ENCODE measurements at places on chromosomes 5 and 9.
A peak's percentile ranks its signal among the peaks of the same experiment; 100 is the strongest.

DNA sequence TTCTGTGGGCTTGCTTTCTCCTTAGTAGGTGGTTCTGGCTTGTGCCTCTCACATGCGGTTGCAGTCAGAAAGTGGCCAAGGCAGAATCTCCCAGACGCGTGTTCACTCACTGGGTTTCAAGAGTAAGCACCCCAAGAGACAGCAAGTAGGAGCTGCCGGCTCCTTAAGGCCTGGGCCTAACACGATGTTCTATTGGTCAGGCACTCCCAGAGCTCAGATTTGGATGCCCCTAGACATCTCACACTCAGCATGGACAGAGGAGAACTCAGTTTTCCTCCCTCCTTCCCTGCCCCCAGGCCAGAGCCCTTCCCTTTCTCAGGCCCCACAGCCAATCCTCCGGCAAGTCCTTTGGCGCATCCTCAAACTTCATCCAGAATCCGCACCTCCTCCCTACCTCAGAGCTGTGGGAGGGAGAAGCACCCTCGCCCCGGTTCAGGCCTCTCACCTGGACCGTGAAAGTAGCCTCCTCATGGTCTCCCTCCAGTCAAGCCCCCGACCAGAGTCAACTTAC is 6.5 kb upstream of the CARD19 start:
- no peak for DNase-seq

DNA sequence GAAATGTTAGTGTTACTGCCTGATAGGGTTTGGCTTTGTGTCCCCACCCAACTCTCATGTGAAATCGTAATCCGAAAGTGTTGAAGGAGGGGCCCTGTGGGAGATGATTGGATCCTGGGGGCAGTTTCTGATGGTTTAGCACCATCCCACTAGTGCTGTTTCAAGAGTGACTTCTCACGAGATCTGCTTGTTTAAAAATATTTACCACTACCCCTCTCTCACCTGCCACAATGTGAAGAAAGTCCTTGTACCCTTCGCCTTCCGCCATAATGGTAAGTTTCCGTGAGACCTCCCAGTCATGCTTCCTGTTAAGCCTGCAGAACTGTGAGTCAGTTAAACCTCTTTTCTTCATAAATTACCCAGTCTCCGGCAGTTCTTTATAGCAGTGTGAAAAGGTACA is 2.6 kb upstream of the RFX3 start:
- peak; percentile 39 for DNase-seq

GRCh38 chr9:129174102-129174723 is 3.8 kb downstream of the IER5L start:
- peak; percentile 69 for DNase-seq

DNA sequence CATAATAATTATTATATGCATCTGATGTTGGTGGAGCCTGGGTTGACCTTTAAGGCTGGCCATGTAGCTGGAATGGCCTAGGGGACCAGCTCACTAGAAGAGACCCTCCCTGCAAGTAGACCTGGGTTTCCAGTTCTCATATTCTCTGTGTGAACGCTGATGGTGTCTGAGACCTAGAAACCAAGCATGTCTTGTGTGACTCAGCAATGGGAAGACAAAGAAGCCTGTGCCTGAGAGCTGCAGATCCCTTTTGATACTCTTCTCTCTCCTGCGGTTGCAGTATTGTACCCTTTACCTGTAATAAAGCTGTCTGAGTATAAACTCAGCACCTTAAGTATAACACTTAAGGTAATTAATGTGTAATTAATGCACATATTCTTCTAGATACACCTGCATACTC is 22.2 kb downstream of the C9orf152 start:
- no peak for DNase-seq

DNA sequence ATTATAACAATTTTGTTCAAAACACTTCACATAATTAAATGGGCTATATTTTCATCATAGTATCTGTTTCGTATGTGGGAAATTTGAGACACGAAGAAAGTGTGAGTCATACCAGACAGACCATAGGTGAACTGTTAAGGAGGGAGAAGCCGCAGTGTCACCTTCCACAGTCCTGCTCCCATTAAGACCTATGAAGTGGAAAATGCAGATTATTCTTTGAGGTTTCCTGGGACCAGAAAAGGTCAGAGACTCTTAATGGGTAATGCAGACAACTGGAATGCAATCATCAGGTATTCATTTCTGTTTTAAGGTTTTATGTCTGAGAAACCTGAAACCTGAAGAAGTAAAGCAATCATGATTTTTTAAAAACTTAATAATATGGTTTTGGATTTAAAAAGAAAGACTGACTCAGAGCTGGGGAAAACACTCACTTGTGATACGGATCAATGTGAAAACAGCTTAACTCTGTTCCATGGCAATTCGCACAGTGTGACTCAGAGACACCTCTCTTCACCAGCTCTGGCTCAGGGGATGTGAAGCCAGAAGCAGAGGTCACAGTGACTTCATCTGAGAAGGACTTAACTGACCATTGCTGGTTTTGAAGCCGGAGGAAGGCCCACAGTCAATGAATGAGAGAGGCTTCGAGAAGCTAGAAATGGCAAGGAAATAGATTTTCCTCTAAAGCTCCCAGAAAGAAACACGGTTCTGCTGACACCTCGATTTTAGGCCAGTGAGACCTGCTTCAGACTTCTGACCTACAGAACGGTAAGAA is 17.2 kb upstream of the GCNT1 start:
- no peak for DNase-seq

GRCh38 chr5:38968665-38969064 is 105.5 kb downstream of the RICTOR start:
- no peak for DNase-seq

DNA sequence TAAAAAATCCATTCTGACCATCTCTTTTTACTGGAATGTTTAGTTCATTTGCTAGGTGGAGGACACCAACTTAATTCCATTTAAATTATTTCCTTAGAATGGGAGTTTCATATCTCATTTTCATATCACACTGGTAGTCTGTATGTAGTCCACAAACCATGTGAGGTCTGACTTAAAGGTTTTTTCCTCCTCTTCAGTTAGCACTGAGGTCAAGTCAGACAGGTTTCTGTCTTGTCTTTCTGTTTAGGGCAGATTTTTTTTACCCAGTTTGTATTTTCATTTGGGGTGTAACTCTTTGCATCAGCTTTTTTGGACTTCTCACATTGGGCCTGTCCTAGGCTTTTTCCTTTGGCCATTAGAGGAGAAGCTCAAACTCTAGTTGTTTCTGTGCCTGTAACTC is 75.3 kb downstream of the RANBP17 start:
- DNase-seq = no peak

GRCh38 chr9:21750021-21750735 is 52.3 kb upstream of the MTAP start:
- DNase-seq = no peak

DNA sequence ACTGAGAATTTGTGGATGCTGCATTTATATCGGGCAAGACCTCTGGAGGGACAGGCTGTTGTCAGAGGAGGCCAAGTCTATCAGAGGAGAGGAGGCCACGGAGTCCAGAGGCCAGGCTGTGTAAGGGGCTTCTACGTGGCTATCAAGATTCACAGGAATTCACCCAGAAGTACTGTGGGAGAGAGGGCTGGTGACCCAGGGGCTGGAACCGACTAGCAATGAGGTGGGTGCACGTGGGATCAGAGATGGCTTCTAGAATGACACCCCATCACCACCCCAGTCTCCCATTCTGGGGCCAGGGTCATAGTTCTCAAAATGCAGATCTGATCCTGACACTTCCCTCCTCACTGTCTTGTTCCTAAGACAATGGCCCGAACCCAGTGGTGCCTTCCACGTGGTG is 61.2 kb upstream of the PHYKPL start:
- no peak for DNase-seq

- no peak for DNase-seq
Measured at GRCh38 chr5:157004893-157005551, 42.0 kb upstream of the TIMD4 start.

DNA sequence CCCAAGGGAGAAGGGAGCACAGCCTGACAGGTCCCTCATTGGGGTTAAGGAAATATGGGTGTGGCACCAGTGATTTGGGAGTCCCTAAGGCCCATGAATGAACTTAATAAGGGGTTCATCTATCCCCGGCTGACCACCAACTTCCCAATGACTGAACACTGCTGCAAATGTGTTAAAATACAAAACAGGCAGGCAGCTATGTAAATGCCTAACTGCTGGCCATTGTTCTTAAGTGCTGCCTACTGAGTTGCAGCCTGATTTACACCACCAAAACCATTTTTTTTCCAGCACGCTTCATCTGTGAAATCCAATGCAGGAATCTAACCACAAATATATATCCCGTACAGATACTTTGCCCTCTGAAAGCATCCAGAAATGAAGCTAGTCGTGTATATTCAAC is 478.5 kb downstream of the PTPRD start:
- DNase-seq = no peak
